ENCODE measurements at places on chromosomes 2 and 18.
A peak's percentile ranks its signal among the peaks of the same experiment; 100 is the strongest.

DNA sequence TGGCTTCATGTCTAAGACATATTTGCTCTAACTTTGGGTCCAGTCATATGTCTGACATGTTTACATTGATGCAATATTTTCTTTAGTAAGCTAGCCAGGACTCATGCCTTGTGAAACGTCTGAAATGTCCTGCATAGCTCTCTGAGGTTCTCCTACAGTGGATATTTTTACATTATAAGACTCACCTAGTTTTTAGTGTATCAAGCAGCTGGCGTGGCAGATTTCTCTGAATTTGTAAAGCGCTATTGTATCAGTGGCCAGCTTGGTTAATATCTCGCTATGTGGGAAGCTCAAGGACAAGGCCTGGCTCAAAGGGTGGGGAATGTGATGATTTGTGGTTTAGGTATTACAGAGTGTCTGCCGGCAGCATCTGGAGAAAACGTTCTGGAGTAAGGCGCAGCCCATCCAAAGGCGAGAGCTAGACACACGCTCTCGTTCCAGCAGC is 164.3 kb downstream of the LTBP1 start:
- DNase-seq, result no peak

- no peak for DNase-seq
Measured at GRCh38 chr18:32019251-32019948, 775 bp downstream of the RNF125 start.

GRCh38 chr2:64214281-64215115 is 70.3 kb upstream of the PELI1 start:
- DNase-seq, result no peak

GRCh38 chr2:179422037-179422643 is 157.5 kb upstream of the SESTD1 start:
- DNase-seq, result peak; percentile 34

DNA sequence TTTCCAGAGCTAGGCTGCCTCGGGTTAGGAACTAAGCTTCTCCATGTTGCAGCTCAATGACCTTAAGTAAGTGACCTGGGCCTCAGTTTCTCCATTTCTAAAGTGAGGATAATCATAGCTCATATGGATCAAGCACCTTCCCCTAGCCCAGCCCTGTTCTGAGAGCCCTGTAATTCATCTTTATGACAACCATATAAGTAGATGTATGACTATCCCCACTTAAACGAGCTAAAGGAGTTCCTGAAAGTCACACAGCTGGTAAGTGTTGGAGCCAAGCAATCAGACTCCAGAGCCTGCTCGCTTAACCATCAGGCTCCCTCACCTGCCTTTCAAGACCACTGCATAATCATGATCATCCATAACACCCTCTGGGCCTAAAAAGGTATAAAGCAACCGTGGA is 135.4 kb downstream of the SP3 start:
- no peak for DNase-seq

DNA sequence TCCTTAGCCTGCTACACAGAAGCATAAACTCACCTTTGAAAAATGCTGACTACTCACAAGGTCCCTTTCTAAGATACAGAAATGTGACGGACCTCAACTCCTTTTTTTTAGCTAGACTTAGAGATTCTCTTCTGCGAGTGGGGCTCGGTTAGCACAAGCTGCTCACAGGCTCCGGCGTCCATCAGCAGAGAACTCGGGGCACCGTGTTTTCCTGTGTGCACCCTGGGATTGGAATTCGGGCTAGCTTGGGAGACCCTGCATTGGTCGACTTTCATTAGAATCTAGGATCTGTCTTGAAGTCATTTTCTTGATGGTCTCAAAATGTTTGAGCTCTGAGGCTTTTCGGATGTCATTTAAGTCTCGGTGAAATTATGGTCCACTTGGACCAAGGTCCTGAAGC is 191.2 kb downstream of the GBX2 start:
- DNase-seq, result no peak

DNA sequence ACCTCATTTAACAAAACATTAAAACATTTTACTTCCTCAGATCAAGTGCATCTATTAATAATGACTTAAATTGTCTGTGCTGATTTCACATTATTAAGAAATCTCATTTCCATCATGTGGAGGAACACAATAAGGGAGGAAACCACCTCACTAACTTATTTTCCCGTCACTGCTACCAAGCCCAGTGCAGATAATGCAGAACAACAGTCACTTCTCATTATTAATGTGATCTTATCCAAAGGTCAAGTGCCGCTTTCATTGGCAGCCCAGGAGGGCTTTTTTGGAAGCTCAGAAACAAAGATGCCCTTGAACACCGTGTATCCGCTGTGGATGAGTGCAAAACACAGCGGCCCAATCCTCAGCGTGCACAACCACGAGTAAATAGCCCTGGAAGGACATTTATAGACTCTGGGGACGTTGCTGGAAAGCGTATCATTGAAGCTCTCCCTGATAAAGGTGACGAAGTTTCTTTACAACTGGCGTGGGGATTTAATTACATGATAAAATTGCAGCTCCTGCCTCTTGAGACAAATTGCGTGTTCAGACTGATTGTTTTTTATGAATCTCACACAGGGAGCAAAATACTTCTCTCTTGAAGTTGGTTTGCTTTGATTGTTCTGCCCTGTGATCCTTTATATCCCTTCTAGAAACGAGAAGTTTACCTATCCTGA is 13.2 kb downstream of the ASB18 start:
- DNase-seq, result no peak

GRCh38 chr2:241759067-241759807 is 17.4 kb upstream of the GAL3ST2 start:
- no peak for DNase-seq

GRCh38 chr2:212034841-212035585 is 503.6 kb downstream of the ERBB4 start:
- no peak for DNase-seq

DNA sequence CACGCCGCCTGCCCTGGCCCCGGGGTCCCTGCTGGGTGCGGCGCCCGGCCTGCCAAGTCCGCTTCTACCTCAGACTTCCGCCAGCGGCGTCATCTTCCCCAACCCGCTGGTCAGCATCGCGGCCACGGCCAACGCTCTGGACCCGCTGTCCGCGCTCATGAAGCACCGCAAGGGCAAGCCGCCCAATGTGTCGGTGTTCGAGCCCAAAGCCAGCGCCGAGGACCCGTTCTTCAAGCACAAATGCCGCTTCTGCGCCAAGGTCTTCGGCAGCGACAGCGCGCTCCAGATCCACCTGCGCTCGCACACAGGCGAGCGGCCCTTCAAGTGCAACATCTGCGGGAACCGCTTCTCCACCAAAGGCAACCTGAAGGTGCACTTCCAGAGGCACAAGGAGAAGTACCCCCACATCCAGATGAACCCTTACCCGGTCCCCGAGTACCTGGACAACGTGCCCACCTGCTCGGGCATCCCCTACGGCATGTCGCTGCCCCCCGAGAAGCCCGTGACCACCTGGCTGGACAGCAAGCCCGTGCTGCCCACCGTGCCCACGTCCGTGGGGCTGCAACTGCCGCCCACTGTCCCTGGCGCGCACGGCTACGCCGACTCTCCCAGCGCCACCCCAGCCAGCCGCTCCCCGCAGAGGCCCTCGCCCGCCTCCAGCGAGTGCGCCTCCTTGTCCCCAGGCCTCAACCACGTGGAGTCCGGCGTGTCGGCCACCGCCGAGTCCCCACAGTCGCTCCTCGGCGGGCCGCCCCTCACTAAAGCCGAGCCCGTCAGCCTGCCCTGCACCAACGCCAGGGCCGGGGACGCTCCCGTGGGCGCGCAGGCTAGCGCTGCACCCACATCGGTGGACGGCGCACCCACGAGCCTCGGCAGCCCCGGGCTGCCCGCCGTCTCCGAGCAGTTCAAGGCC is 13.7 kb downstream of the SALL3 start:
- DNase-seq, result no peak

GRCh38 chr2:64685430-64685829 is 31.7 kb upstream of the SERTAD2 start:
- DNase-seq, result no peak

GRCh38 chr2:157782057-157782845 is 93.9 kb downstream of the ACVR1 start:
- DNase-seq, result no peak

DNA sequence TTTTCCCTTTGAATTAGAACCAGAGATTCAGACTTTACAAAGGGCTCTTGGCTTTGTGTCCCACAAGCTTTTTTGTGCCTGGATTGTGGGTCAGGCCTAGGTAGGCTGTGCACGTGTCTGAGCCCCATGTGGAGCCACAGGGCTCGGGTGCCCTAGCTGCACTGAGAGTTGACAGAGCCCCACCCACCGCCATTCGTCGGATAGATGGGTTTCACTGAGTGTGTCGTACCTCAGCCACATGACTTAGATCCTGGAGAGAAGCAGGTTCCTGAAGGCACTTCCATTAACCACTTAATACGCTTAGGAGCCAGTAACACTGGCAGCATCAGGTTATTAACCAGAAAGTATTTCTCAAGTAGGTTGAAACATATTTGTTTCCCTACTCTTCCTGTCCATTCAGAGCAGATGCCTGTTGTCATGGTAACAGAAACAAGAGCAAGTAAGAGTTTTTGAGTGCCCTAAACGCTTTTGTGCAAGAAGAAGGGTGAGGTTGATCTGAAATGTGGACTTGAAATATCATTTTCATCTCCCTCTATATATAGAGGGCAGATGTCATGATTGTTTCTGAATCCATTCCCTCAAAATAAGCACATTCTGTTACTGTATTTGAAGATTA is 30.0 kb downstream of the ADCYAP1 start:
- DNase-seq, result no peak

GRCh38 chr2:123380370-123380935 is 644.6 kb upstream of the CNTNAP5 start:
- peak; percentile 52 for DNase-seq

GRCh38 chr2:105072039-105072438 is 34.2 kb downstream of the MRPS9 start:
- no peak for DNase-seq

Measured in NCI-H446 (cell line).